Stimulated activated CD8-positive, alpha-beta memory T cell treated with anti-CD3 and anti-CD28 coated beads, Interleukin-7, amount 100 ng/mL, for 4 hours (primary cell): ENCODE measurements at places on chromosomes 12 and 14.

DNA sequence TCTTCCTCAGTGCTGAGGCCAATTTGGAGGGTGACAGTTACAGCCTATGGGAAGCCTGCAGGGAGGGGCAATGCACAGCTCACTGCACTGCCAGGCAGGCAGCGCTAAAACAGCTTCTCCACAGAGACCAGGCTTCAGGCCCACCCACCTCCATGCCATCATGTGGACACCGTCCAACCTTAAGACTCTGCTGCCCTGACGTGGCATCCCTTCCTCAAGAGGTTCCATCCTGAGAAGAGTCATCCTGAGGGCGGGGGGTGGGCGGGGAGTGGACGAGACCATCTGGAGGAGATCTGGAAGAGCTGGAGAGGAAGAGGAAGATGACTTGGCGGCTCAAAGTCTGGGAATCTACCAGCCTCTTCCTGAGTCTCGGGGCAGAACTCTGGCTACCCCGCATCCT lies 8.4 kb upstream of the ACVRL1 start:
- no peak for DNase-seq

- DNase-seq = no peak
These were observed 75.9 kb upstream of the RERGL start for GRCh38 chr12:18165889-18166288.

DNA sequence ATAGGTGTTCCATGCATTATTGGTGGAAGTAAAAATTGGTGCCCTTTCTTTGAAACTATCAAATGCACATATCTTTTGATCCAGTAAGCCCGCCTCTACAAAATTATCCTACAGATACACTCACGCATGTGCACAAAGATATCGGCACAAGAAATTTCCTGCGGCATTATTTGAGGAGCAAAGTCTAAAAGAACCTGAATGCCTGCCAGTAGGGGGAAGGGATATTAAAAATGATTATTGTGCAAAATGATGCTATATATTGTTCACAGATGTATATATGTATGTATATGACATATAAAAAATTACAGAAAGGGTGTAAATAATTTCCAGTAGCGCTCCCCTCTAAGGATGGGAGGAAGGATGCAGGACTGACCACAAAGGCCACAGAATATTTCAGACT lies 24.7 kb upstream of the ADIPOR2 start:
- no peak for DNase-seq

DNA sequence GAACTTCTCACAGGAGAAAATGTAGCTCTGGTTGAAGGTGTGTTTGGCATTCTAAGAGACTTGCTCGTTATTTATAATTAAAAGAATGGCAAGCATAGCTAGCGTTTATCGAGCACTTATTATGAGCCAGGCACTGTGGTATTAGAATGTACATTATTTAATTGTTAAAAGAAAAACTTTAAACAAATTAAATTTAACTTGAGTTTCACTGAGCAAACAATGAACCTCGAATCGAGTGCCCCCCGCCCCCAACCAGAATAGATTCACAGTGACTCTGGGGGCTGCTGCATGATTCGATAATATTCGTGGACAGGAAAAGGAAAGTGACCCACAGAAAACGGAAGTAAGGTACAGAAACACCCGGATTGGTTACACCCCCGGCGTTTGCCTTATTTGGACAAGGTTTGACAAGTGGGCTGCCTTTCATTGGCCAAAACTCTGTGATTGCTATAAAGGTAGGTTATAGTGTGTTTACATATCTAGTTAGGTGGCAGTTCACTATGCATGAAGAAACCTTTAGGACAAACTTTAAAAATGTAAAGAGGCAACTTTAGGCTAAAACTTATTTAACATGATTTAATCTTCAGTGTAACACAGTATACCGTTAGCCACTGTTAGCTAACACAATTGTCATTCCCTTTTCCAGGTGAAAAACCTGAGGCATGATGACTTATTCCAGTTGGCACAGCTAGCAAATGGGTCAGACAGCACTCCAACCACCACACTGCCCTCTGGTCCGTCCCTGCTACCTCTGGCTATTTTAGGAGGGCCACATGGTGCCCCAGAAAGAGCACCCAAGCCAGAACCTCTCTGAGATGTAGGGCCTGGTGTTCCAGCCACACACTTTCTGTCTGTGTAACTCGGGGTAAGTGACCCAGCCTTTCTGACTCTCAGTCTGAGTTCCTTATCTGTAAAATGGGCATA lies 7.1 kb downstream of the SCNN1A start:
- DNase-seq = no peak

- no peak for DNase-seq
These were observed 256.8 kb upstream of the BTG1 start for GRCh38 chr12:92402415-92402814.

- DNase-seq = no peak
These were observed 10.6 kb downstream of the FICD start for GRCh38 chr12:108525681-108526080.

DNA sequence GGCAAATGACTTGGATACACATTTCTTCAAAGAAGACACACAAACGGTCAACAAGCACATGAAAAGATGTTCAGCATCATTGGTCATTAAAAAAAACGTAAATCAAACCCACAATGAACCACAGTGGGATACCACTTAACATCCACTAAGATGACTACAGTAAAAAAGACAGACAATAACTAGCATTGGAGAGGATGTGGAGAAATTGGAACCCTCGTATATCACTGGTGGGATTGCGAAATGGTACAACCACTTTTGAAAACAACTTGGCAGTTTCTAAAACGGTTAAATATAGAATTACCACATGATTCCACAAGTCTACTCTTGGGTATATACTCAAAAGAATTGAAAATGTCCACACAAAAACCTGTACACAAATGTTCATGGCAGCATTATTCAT lies 25.2 kb upstream of the PPFIBP1 start:
- no peak for DNase-seq

GRCh38 chr12:60872850-60873713 lies 1277.3 kb downstream of the SLC16A7 start:
- DNase-seq = no peak

DNA sequence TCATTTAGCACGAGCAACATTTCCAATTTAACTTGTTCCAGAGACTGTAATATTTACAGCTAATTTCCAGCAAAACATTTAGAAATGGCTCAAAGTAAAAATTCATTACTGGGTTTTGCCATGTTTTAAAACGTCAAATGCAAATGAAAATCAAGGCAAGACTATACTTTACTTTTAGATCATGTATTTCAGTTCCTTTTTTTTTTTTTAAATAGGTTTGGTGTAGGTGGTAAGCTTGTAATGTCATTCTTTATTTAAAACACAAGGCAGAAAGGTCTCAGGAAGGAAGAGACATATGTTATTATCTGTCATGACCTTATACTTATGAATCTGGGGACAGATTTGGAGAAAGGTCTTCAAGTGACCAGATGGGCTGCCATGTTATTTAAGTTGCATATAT lies 54.1 kb downstream of the GRIP1 start:
- no peak for DNase-seq
